ENCODE measurements at places on chromosomes 1 and 21.

GRCh38 chr1:109427171-109427467, 871 bp upstream of the PSMA5 start:
- no peak for DNase-seq

GRCh38 chr1:29576510-29576909, 340.2 kb downstream of the PTPRU start:
- DNase-seq: no peak

GRCh38 chr1:55695552-55695951, 480.4 kb upstream of the USP24 start:
- no peak for DNase-seq

DNA sequence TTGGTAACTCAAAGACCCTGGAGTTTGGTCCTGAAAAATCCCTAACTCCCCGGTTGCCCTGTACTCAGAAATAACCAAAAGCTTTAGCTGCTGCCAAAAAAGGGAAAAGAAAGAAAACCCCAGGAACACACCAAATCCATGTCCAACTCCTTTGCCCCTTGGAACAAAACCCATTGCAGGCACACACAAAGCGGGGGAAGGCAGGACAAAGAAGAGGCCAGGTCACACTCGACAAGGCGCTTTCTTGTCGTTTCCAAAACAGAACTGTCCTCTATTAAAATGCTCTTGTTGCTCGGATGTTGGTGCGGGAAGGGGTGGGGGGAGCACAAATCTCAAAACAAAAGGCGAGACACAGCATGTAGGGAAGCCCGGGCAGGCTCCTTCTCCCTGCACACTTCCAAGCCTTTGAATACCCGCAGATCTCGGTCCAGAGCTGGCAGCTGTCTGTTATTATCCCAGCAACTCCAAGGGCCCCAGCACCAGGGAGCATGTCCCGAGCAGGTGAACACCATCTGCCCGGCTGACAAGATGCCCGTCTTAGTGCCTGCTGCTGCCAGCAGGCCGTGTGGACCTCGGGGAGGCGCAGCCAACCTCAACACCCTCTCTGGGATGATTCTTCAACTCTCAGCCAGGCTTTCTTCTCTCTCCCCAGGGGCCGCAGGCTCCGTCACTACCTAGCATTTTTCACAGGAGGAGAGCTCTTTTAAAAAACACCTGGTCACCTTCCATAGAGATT, 96.4 kb downstream of the SSBP3 start:
- DNase-seq: no peak

DNA sequence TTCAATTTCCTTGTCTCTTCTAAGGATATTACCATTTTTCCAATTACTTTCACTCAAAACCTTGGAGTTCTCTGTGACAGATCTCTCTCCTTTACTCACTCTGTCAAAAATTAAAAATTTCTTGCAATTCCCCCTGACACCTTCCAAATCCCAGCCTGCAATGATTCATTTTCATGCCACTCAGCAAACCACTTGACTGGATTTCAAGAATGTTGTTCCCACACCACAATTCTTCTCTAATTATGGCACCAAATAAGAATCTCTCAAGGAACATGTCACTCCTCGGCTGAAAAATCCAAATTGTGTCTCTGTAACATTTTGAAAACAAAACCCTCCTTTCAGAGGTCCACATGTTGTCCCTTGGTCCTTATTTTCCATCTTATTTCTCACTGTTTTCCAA, 438.9 kb upstream of the ZP4 start:
- no peak for DNase-seq

DNA sequence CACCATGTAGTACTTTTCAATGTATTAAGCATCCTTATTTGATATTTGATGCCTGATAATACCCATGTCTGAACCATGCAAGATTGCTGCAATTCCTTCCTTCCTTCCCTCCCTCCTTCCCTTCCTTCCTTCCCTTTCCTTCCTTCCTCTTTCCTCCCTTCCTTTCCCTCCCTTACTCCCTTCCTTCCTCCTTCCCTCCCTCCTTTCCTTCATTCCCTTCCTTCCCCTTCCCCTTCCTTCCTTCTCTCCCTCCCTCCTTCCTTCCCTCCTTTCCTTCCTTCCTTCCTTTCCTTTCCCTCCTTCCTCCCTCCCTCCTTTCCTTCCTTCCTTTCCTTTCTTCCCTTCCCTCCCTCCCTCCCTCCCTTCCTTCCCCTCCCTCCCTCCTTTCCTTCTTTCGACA, 29.7 kb upstream of the TMEM52 start:
- DNase-seq: no peak

DNA sequence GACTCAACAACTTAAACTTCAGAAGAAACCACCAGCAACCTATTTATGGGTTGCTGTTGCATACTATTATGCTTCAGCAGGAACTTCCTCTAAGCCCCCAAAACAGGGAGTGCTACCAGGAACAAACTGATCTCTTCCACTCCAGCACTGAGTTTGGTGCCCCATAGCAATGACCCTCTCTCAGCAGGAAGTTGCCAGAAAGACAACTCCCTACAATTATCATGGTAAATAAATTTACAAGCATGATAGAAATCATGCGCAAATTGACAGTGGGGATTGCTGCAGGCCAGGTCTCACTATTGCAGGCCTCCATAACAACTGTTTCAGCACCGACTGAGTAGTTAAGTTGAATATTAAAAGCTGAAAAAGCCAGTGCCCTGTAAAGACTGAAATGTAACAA, 180.6 kb downstream of the PLA2G4A start:
- no peak for DNase-seq

GRCh38 chr1:176469450-176470010, 6.6 kb downstream of the PAPPA2 start:
- DNase-seq: no peak

GRCh38 chr1:115412733-115413132, 74.7 kb upstream of the NGF start:
- no peak for DNase-seq

DNA sequence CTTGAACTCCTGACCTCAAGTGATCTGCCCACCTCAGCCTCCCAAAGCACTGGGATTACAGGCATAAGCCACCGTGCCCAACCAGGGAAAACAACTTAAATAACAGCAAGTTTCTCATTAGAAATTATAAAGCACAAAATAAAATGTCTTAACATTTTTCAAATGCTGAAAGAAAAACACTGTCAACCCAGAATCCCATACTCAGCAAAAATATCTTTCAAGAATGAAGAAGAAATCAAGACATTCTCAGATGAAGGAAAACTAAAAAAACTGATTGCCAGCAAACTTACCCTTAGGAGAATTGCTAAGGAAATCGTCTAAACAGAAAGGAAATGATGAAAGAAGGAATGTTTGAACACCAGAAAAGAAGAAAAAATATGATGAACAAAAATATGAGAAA, 191.1 kb upstream of the NR5A2 start:
- DNase-seq: no peak

DNA sequence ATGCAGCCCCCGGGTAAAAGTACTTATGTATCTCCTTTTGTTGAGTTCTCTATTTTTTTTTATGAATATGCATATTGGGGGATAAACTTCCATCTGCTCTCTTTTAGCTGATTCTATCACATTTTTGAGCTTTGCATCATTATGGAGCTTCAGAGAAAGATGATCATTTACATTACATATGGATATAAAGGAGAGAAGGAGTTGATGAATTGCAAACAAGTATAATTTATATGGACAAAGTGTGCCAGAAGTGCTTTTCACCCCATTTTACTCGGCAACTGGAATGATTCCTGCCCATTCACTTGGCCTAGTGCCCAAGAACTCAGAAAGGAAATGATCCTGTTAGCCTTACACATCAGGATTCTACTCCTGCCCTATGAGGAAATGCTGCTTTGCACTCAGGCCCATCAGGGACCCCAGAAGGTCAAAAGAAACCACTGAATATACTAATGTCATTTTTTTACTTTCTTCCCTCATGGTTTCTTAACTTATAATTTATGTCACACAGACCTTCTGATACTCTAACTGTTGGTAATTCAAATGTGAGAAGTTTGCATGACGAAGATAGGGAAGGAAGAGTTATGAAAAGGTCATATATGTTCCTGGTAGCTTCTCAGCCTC, 65.6 kb downstream of the SAMSN1 start:
- no peak for DNase-seq

- DNase-seq: no peak
Measured at GRCh38 chr1:225407755-225408154, 20.1 kb downstream of the LBR start.

DNA sequence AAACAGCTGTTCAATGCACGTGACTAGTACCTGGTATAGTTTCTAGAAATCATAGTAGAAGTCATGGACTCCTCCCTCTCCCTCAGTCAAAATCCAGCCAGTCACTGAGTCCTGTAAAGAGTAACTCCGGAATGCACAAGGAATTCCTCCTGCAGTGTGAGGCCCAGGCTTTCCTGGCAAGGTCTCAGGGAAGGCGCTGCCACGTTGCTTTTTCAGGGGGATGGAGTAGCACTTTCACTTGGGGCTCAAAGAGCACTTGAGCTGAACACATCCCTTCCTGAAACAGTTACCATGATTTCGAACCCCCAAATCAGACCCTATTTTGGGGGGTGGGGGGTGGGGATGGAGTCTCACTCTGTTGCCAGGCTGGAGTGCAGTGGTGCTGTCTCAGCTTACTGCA, 26.4 kb upstream of the LRRC8D start:
- no peak for DNase-seq

Data from anterior cingulate cortex (tissue), 58 donors.